GM12864 (cell line): ENCODE measurements at places on chromosomes 5 and 9.

GRCh38 chr9:37550781-37551180, 25.4 kb downstream of the FBXO10 start:
- no peak for DNase-seq

- no peak for DNase-seq
These were observed 245.3 kb downstream of the ENC1 start for GRCh38 chr5:74394916-74395880.

DNA sequence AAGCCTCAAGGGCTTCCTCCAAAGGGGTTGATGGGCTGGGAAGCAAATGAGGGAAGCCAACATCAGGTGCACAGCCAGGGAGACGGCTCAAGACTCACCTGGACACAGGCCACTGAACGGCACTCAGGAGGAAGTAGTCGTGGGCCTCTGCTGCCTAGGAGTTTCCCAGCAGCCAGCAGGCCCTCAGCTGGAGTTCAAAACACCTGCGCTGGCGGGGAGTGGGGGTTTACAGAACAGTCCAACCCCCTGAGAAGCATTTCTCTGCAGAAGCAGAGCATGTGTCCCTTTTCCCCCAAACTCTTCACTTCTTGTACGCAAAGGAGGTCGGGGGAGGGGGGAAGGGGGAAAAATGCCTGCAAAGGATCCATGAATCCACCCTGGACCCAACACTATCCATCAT, 2.3 kb downstream of the WHRN start:
- DNase-seq, result no peak

GRCh38 chr5:107831612-107832395, 161.1 kb upstream of the EFNA5 start:
- DNase-seq, result no peak

DNA sequence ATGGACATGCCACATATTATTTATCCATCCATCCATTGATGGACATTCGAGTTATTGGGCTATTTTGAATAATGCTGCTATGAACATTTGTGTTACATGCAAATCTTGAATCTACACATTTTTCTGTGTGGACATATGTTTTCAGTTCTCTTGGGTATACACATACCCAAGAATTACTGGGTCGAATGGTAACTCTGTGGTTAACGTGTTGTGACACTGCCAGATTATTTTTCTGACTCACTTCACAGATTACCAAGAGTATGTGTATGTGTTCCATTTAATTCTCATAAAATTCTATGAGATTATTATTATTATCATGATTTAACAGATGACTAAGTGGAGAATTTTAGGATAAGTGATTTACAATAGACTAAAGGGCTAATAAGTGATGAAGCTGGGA, 26.7 kb downstream of the CYFIP2 start:
- no peak for DNase-seq

DNA sequence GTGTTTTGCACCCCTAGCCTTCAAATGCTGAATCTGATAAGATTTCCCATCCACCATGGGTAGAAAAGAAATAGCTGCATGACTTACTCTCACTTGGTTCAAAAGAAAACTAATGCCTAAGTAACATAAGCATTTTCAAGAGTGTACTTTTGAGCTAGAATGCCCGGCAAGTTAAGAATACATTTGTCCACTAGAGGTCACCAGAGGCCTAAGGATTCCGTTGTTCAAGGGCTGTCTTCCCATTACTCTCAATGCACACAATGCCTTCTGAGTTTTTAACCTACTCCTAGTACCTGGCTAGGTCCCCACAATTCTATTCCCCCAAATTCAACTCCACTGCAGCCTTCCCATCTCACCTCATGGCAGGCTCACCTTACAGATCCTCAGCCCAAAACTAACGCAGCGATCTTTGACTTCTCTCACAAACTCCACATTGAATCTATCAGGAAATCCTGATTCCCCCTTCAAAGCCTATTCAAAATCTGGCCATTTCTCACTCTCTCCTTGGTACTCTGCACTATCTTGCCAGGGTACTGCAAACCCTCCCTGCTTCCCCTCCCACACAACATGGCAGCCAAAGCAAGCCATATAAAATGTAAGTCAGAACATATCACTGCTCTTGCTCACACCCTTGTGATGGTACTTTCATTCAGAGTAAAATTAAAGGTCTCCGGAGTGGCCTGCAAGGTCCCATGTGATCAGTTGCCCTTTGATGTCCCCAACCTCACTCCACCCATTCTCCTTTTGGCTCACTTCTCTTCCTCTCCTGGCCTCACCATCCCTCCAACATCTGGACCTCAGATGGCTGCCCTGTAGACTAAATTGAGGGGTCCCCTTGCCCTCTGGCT, 13.4 kb downstream of the OXCT1 start:
- peak; percentile 51 for DNase-seq
